ENCODE measurements at places on chromosomes 5 and 9.

DNA sequence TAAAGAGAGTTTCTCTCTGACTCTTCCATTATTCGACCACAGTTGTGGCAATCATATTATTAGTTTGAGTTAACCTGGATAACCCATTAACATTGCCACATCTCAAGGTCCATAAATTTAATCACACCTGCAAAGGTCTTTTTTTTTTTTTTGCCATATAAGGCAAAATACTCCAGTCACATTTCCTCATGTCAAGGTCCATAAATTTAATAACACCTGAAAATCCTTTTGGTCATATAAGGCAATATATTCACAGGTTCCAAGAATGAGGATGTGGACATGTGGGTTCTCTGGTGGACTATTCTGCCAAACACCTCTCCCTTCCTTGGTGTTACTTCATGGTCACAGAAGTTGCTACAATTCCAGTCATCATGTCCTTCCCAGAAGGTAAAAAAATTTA, 213.5 kb upstream of the COX7C start:
- no peak overlapping the region for H3K4me3 ChIP-seq
- no peaks in the 10 kb centered on the region for H3K36me3 ChIP-seq
- H3K27ac ChIP-seq, result no peak overlapping the region
- no peaks in the 10 kb centered on the region for H3K4me1 ChIP-seq

DNA sequence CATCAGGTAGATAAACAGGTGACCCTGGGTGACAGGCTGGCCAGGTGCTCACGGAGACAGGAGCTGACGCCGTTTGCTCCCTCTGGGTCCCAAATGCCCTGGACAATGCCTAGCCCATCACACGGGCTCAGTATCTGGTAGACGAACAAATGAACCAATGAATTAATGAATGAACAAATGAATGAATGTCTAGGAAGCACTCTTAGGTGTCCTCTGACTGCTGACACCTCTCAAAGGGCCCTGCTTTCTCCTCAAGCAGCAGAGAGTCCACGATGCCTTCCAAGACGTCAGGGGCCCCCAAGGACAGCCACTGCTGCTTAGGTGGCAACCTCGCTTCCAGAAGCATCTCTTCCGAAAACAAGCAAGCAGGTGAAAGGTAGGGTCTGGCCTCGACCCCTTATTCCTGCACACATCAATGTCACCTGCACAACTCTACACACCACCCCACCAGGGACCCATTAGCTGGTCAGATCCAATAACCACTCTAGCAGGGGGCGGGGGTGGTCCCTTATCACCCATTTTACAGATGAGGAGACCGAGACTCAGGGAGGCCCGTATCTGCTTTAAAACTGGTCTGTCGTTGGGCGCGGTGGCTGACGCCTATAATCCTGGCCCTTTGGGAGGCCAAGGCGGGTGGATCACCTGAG, 45.2 kb downstream of the VAV2 start:
- no peaks in the 10 kb centered on the region for H3K36me3 ChIP-seq
- no peak for DNase-seq
- no peak overlapping the region for H3K4me3 ChIP-seq
- no peaks in the 10 kb centered on the region for H3K27me3 ChIP-seq

- no peaks in the 10 kb centered on the region for H3K36me3 ChIP-seq
- no peak overlapping the region for H3K27ac ChIP-seq
- H3K4me1 ChIP-seq, result no peaks in the 10 kb centered on the region
These were observed 526.9 kb downstream of the BNC2 start for GRCh38 chr9:16343249-16344237.

- H3K27me3 ChIP-seq, result no peaks in the 10 kb centered on the region
- no peak overlapping the region for H3K4me3 ChIP-seq
- no peaks in the 10 kb centered on the region for H3K36me3 ChIP-seq
- no peak overlapping the region for H3K27ac ChIP-seq
These were observed 9.2 kb downstream of the KLF4 start for GRCh38 chr9:107480386-107480789.

DNA sequence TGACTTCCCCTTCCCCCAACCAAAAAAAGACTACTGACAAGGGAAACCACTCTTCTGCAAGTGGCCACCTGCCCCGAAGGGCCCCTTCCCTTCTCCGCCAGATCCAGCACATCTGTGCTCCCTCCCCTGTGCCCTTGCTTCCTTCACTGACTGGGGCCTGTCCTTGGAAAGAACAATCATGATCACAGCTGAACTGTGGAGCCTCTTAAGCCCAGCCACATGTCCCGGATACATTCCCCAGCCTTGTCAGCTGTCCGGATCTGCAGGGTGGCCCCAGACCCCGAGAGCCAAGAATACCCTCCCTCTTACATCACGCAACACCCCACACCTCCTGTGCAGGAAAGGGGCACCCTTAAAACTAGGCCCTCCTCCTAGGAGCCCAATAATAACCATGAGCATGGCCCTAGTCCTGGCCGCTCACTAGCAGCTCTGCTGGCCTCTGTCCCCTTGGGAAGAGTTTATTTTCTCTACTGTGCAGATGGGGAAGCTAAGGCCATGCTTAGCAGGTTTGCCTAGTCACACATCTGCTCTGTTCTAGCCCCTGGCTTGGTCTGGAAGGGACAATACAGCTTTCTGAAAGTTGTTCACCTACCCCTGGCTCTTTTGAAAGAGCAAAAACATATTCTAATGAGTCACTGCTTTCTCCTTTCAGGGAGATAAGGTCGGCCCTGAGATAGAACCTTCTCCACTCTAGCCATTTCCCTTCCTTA, 3.8 kb downstream of the SPRY4 start:
- H3K27me3 ChIP-seq, result peaks cover 12% of the 10 kb centered on the region
- H3K4me3 ChIP-seq, result no peak overlapping the region
- peak overlapping the region; percentile 90 for H3K27ac ChIP-seq
- no peaks in the 10 kb centered on the region for H3K36me3 ChIP-seq
- DNase-seq, result no peak

DNA sequence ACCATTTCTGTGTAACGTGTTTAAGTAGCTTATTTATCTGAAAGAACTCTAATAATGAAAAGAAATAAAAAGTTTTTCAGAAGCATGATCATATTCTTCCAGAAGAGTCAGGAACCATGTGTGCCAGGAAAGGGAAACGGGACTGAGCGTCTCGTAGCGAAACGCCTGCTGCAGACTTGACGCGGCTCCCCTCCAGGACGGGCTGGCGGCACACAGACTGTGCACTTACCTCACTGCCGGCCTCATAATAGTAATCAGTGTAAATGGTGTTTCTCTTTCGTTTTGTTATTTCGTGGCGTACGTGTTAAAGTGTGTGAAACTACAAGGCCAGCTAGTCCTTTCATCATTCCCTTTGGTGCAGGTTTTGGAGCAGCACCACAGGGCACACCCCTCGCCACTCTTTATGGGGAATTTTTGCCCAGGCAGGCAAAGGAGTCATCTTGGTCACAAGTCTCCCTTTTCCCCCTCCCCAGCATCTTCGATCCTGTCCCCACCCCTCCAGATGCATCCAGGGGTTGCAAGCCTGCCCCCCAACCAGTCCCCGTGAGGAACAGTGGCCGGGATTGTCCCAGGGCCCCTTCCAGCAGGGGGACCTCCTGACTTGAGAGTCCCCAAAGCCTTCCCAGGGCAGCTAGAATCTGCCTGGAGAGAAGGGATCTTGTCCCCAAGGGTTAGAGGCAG, 233.1 kb downstream of the FANCC start:
- H3K4me1 ChIP-seq, result peaks cover 6% of the 10 kb centered on the region
- no peak overlapping the region for H3K4me3 ChIP-seq
- peak overlapping the region; percentile 83 for H3K27ac ChIP-seq
- H3K27me3 ChIP-seq, result no peaks in the 10 kb centered on the region
- DNase-seq, result no peak

DNA sequence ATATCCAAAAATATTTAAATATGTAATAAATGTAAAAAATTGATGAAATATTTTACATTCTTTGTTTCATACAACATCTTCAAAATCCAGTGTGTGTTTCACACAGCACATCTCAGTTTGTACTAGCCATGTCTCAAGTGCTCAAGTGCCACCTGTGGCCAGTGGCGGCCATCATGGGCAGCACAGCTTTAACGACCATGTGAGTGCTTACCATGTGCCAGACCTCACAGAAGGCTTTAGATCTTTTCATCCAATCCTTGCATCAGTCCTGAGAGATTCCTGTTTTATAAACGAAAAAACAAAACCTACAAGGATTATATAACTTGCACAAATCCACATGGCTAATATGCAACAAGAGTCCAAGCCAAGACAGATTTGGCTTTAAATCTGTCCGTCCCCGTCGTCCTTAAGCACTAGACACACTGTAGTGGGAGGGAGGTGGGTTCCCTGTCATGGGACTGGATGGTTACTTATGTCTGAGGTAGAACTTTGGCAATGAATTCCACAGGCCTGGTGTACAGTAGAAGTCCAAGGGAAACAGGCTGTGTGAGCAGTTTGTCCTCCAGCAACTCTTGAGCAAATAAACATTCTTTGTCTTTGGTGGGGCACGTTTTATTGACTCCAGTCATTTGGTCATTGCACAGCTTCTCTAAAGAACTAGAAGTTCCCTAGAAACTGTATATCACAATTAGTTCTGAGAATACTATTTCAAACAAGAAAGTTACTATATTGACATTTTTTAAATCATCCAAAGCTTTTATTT, 25.0 kb upstream of the F2R start:
- no peaks in the 10 kb centered on the region for H3K27me3 ChIP-seq
- H3K27ac ChIP-seq, result peak overlapping the region; percentile 71
- peak; percentile 11 for DNase-seq
- no peaks in the 10 kb centered on the region for H3K36me3 ChIP-seq

GRCh38 chr9:136254381-136255165, 9.0 kb upstream of the QSOX2 start:
- H3K27ac ChIP-seq, result no peak overlapping the region
- no peaks in the 10 kb centered on the region for H3K36me3 ChIP-seq
- H3K4me1 ChIP-seq, result no peaks in the 10 kb centered on the region
- no peak for DNase-seq

DNA sequence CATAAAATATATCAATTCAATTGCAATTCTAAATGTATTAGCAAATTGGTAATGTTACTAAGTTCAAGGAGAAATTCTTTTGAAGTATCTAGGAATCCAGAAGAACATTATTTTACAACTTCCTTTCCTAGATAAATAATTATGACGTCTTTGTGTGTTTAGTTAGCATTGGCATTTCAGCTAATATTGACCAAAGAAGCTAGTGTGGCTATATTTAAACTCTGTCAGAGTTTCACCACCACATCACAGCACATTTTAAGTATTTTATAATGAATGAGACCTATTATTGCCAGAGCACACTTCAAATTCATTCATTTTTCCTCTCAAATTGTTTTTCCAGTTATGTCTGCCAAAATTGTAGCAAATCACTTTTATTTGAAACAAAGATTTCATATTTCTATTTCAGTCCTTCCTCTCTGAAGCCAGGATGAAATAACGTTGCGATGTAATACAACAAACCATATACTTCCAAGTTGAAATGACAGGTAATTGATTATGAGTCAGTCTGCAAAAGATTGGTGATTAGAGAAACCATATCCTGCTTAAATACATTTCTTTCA, 18.9 kb downstream of the PLK2 start:
- no peak overlapping the region for H3K27ac ChIP-seq
- H3K4me1 ChIP-seq, result no peaks in the 10 kb centered on the region
- no peak for DNase-seq
- no peaks in the 10 kb centered on the region for H3K27me3 ChIP-seq

DNA sequence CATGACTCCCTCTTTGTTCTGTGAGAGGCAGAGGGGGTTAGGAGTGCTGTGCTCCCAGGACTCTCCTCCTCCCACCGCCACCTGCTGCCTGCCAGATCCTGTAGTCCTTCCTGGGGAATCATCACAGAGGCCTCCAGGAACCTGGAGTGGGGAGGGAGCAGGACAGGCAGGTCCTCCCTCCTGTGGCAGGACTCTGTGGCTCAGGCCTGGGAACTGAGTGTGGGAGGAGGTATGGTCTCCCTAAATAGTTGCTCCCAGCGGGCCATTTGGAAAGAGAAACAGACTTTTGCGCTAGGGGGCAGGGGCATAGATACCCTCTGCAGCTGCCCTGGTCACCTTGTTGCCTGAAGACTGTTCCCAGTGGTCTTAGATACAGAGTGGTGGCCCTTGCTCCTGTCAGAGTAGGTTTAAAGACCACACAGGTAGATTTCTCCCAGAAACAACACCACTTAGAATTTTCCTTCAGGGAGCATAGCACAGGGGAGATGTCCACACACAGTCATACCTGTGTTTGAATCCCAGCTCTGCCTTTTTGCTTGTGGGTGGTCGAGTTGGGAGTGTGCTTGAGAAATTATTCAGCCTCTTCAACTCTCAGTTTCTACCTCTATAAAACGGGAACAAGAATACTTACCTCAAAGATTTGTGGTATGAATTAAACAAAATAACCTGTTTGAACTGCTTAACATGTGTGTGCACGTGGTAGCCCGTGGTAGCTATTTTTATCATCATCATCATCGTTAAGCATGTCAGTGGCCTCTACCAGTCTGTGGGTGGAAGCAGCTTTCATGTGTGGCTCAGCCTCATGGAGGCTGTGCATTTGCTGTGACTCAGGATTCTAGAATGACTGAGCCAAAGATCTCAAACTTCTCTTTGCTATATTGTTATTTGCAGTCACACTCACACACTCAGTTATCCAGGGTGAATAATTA, 55.8 kb downstream of the SLC22A5 start:
- no peaks in the 10 kb centered on the region for H3K27me3 ChIP-seq
- no peak overlapping the region for H3K4me3 ChIP-seq
- DNase-seq, result peak; percentile 54

GRCh38 chr5:161157925-161158324, 305.9 kb upstream of the ATP10B start:
- H3K27ac ChIP-seq, result no peak overlapping the region
- no peak for DNase-seq
- H3K4me1 ChIP-seq, result no peaks in the 10 kb centered on the region
- no peaks in the 10 kb centered on the region for H3K36me3 ChIP-seq

GRCh38 chr5:72305194-72306142, 14.6 kb downstream of the MRPS27 start:
- peak overlapping the region; percentile 16 for H3K27ac ChIP-seq
- H3K27me3 ChIP-seq, result no peaks in the 10 kb centered on the region
- no peak for DNase-seq
- H3K4me1 ChIP-seq, result no peaks in the 10 kb centered on the region
- no peak overlapping the region for H3K4me3 ChIP-seq

- no peaks in the 10 kb centered on the region for H3K36me3 ChIP-seq
- no peak for DNase-seq
- no peaks in the 10 kb centered on the region for H3K4me1 ChIP-seq
- no peak overlapping the region for H3K27ac ChIP-seq
These were observed 297.9 kb upstream of the SEMA6A start for GRCh38 chr5:116872486-116872885.

DNA sequence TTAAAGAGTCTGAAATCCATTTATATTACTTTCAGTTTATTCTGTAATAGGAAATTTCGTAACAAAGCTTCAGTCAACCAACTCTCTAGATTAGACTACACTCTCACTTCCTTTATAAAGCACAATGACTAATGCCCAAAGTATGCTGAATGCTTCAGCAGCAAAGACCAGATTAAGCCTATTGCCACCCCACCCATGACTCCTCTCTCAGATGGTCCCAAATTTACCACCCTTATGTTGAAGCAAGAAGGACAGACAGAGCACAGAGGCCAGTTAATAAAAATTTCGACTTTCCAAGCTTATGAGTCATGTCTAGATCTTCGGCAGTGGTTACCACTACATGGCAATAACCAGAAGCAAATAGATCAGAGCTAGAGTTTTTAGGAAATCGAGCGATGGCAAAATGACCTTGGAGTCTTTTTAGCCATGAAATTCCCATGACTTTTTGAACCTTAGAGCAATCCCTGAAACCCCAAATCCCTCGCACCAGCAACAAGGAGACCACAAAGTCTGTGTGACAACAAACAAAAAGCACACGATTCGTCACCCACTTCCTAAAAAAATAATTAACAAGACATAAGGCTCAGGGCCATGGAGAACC, 287.8 kb upstream of the RASA1 start:
- no peak for DNase-seq
- H3K36me3 ChIP-seq, result no peaks in the 10 kb centered on the region
- H3K27me3 ChIP-seq, result no peaks in the 10 kb centered on the region
- no peak overlapping the region for H3K4me3 ChIP-seq

Data from transverse colon (tissue), 4 donors.